ENCODE measurements at places on chromosomes 7 and 10.

- no peak for DNase-seq
Measured at GRCh38 chr10:69738071-69738470, 63.6 kb upstream of the COL13A1 start.

DNA sequence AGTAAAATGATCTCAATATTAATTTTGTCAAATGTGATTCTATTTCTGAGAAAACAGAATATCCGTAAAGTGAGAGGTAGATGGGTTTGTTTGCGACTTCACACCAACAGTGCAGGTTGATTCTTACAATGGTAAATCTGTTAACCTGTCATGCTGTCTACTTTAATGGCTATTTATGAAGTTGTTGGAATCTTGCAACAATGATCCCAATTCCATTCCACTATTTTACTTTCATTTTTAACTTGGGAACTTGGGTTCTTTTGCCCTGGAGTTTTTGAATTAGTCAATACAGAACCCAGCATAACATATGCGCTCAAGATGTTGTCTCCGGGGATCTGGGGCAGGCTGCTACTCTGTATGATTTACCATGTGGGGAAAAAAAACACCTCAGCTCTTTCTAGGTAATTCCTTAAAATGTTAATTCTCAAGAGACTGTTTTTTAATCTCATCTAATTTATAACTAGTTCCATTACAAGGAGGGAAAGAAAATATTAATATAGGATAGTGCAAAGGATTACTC is 1.2 kb downstream of the LGI1 start:
- DNase-seq, result no peak

DNA sequence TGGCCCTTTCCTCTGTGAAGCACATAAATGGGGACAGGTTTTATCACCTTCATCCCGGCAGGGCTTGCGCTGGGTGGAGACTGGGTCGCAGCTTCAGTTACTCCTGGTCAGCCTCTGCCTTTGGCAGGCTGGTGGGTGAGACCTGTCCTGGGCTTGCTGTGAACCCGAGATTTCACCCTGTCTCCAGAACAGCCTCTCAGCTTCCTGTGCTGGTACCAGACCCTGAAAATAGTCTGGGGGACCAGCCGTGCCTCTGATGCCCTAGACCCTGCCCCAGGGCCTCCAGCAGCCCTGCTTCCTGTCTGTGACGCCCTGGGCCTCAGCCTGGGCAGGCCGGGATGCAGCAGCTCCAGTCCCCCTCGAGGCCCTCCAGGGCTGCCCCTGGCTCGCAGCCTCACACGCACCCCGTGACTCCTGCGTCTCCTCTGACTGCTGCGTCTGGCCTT is 13.2 kb upstream of the PWWP2B start:
- DNase-seq, result no peak

GRCh38 chr10:101331956-101332355 is 22.0 kb upstream of the BTRC start:
- DNase-seq, result no peak

GRCh38 chr7:123231021-123232000 is 31.5 kb upstream of the SLC13A1 start:
- DNase-seq, result peak; percentile 5

DNA sequence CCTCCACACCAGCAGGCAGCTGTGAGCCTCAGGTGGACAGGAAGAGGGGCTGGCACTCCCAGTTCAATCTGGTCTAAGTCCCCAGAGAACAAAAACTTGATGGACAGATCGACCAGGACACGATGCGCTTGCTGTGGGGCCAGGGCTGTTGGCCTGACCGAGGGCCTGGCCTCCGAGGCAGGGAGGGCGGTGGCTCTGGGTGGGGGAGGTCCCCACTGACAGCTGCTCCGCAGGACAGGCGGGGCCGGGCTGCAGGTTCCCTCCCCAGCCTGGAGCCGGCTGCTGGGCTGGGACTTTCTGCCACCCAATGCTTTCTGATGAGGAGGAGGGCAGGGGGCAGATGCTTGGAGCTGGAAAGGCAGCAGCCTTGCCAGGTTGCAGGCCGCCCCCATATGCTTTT is 37.4 kb upstream of the ADGRA1 start:
- no peak for DNase-seq

GRCh38 chr7:1255817-1256340 is 23.2 kb downstream of the UNCX start:
- no peak for DNase-seq

DNA sequence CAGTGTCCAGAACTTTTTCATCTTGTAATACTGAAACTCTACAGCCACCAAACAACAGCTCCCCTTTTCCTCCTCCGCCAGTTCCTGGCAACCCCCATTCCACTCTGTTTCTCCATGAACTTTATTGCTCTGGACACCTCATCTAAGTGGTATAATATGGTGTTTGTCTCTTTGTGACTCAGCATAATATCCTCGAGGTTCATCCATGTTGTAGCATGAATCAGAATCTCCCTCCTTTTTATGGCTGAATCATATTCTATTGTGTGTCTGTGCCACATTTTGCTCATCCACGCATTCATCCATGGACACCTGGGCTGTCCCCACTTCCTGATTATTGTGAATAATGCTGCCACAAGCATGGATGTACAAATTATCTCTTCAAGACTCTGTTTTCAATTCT is 124.4 kb upstream of the FGFR2 start:
- DNase-seq, result no peak

GRCh38 chr10:86415583-86415982 is 49.0 kb upstream of the GRID1 start:
- DNase-seq, result no peak

GRCh38 chr7:127064-127598 is 65.2 kb upstream of the FAM20C start:
- peak; percentile 40 for DNase-seq

DNA sequence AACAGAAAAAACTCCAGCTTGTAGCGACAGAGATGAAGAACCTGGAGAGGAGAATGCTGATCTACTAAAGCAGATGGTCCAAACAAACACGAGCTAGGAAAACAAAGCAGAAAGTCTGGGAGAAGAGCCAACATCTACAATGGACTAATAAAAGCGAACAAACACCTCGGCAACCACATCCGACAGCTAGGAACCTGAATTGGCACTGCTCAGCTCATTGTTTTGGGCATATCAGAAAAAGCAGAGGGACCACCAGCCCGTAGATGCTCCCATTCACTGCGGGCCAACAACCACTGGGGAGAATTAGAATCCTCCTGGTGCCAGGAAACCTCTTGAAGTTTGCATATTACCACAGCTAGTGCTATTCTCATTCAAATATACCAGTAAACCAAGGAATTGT is 204.7 kb downstream of the NXPH1 start:
- DNase-seq, result no peak

DNA sequence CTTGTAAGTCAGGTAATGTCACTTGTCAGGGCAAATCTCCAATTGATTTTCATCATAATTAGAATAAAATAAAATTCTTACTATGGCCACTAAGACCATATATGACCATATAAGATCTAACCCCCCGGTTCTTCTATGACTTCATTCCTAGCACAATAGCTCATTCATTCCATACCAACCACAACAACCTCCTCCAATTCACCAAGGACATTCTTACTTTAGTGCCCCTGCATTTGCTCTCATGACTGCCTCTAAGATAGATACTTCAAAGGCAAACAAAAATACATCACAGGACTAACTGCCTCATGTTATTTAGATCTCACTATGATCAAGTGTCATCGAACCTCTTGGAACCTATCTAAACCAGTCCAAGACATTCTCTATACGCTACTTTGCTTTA is 90.8 kb downstream of the SNX13 start:
- no peak for DNase-seq

DNA sequence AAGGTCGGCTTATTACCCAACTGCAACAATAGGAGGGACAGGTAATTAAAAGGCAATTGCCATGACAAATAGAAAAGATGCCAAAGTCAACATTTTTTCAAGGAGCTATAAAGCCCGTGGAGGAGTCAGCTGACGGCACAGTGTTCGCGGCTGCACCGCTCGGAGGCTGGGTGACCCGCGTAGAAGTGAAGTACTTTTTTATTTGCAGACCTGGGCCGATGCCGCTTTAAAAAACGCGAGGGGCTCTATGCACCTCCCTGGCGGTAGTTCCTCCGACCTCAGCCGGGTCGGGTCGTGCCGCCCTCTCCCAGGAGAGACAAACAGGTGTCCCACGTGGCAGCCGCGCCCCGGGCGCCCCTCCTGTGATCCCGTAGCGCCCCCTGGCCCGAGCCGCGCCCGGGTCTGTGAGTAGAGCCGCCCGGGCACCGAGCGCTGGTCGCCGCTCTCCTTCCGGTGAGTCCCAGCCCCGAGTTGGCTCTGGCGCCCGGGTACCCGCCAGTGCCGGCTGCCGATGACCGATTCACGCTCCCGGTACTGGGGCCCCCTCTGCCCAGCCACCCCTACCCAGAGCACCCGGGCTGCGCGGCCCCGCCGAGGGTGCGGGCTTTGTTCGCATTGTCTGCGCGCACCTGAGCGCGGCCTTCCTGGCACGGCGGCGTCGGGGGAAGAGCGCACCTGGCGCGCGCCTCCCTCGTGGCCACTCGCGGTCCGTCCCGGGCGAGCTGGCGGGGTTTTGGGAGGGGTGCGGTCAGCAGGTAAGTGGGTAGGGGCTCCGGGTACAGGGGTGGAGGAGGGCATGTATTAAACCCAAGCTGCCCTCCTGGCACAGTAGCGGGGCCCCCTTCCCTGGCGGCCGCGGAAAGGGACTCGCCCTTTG is at the start of gene VWA2:
VWA2 (plus strand) TSS at position 138 of the 877 bp plus-strand sequence. CDS start 9,460 bp downstream, outside the sequence.
- no peak for DNase-seq

DNA sequence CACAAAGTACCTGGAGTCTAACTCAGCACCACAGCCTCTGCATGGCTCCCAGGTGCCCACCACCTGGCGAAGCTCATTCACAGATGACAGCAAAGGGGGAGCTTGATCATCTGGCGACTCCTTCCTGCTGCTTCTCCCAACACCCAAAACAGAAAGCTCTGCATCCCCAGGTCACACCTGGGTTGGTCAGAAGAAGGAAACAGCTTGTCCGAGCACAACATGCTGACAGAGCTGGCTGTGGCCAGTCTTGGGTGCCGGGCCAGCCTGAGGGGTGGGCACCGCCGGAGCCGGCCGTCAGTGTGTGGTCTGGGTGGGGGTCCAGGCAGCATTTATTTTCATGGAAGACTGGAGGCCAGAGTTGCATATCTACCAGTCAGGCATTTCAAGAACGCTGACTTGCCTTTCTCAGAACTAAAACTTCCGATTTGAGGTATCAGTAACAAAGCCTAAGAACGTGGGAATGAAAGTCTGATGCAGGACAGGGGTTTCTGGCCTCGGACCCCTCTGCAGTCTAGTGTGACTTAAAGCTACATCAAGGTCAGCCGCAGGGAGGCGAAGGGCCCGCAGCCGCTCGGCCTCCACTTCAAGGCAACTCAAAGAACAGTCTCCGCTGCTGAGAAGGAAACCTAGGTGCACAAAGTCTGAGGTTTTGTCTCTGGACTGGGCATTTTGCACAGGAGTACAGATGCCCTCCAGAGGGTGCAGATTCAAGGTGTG is 109.6 kb downstream of the CYTH3 start:
- no peak for DNase-seq

DNA sequence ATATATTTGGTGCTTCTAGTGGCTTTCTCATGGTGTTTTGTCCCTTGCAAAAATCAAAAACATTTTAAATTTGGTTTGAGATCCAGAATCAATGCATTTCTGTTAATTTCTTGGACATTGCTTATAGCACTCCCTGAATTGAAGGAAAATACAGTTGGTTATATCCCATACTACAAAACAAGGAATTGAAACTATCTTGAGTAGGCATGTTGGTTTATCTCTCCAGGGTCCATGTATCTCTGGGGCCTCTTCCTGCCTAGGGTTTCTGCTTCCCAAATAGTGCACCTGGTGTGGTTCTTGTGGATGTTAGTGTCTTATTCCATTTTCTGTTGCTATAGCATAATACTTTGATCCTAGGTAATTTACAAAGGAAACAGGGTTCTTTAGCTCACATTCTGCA is 212.4 kb downstream of the CAMK1D start:
- DNase-seq, result no peak

DNA sequence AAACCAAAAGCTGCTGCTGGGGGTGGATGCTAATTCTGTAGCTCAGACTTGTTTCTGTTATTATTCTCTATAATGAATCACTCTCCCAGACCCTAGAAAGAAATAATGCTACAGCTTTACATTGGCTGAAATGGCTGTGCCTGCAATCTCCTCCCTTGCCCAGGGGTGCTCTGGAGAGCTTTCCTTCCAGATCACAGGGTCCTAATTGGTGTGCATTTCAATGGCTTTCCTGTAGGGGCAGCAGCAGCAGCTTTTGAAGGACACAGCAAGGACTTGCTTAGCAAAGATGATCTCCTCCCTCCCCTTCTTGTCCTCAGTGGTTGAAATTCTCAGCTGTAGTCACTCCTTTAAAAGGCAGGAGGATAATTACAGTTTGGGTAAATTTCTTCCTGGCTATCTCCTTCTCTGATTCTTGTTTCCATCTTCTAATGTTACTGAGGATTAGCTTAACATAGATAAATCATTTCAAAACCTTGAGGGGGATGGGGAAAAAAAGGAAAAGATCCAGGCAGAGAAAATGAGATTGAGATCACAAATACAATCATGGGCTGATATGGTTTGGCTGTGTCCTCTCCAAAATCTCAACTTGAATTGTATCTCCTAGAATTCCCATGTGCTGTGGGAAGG is 120.2 kb upstream of the CTTNBP2 start:
- DNase-seq, result no peak

GRCh38 chr10:130739757-130740145 is 571.8 kb downstream of the TCERG1L start:
- DNase-seq, result no peak

DNA sequence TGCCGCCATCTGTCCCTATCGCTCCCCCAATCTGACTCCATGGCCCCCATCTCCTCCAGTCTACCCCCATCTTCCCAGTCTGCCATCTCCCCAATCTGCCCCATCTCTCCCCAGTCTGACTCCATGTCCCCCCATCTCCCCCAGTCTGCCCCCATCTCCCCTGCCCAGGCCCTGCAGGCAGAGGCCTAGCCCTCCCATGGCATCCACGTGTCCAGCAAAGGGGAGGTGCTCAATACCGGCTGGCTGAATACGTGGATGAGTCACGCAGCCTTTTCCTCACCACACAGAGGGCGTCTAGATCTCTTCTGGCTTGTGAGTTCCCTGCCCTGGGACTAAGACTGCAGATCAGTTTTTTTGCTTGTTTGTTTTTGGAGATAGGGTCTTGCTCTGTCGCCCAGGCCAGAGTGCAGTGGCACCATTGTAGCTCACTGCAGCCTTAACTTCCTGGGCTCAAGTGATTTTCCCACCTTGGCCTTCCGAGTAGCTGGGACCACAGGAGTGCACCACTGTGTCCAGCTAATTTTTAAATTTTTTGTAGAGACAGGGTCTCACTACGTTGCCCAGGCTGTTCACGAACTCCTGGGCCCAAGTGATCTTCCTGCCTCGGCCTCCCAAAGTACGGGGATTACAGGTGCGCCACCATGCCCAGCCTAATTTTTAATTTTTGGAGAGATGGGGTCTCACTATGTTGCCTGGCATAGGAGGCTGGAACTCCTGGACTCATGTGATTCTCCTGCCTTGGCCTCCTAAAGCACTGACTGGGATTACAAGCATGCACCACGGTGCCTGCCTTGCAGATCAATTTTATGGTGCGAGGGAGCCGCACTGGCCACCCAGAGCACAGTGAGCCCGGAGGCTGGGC is 15.3 kb upstream of the GPR146 start:
- DNase-seq, result peak; percentile 79

- DNase-seq, result no peak
Measured at GRCh38 chr7:85749696-85750453, 563.0 kb upstream of the SEMA3D start.

GRCh38 chr10:11355592-11355991 is 255.9 kb downstream of the USP6NL start:
- DNase-seq, result no peak

- no peak for DNase-seq
Measured at GRCh38 chr10:98267069-98267893, 713 bp downstream of the LOXL4 start.

GRCh38 chr10:88392222-88392621 is 190.9 kb downstream of the RNLS start:
- no peak for DNase-seq
